ENCODE measurements at places on chromosomes 3 and 15.

DNA sequence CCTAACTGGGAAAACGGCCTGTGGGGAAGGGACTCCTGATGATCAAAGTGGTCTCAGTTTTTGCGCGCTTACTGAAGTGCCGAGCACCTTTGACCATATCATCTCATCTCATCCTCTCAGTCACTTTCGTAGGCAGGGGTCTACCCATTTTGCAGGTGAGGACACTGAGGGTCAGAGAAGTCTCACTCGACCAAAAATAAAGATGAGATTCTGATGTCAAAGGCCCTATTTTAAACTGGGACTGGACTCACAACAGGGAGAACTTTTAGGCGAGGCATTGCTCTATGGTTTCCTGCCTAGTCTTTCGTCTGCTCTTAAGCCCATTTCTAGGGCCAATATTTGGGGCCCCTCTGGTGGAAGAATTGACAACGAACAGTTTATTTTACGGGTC lies 830 bp downstream of the SLC6A11 start:
- no peak for DNase-seq

DNA sequence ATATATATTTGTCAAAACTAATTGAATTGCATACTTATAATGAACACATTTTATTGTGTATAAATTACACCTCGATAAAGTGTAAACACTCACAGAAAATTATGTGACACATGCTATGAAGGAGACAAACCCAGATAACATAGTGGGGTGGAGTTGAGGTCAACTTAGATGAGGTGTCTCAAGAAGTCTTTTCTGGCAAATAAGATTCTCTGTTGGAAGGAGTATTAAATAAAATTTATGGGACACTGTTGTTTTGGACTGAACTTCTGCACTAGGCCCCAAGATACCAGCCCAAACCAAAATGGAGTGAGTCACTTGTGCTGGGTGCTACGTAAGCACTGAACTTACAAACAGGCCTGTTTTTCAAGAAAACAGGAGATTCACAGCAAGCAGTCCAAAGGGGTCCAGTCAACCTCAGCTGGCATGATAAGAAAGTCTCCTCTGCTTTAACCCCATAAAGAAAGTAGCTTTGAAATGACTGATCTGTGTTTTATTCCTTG lies 18.7 kb downstream of the ACTC1 start:
- no peak for DNase-seq

GRCh38 chr3:81492040-81492439 lies 269.4 kb downstream of the GBE1 start:
- no peak for DNase-seq

GRCh38 chr3:24689353-24689752 lies 194.7 kb upstream of the THRB start:
- no peak for DNase-seq

GRCh38 chr15:69469467-69470201 lies 17.0 kb downstream of the RPLP1 start:
- no peak for DNase-seq

GRCh38 chr15:32692286-32692685 lies 25.5 kb upstream of the GREM1 start:
- no peak for DNase-seq

DNA sequence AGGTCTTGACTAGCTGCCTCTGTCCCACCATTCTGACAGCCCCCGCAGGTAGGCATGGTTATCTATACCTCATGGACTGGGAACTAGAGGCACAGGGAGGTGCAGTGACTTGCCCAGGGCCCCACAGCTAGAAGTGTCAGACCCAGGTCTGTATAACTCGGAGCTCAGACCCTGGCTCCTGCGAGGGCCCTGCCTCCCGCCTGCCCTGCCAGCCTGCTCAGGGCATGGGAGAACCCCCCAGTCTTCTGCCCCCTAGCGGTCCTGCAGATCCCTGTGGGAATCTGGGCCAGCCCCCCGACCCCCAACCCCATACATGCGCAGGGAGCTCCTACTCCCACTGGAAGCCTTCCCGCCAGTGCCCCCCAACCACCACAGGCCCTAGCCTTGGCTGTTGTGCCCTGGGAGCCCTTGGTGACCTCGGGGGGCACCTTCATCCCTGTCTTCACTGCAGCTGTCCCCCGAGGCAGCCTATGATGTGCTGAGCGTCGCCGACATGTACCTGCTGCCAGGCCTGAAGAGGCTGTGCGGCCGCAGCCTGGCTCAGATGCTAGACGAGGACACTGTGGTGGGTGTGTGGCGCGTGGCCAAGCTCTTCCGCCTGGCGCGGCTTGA lies 6.9 kb downstream of the ABTB1 start:
- DNase-seq = no peak

DNA sequence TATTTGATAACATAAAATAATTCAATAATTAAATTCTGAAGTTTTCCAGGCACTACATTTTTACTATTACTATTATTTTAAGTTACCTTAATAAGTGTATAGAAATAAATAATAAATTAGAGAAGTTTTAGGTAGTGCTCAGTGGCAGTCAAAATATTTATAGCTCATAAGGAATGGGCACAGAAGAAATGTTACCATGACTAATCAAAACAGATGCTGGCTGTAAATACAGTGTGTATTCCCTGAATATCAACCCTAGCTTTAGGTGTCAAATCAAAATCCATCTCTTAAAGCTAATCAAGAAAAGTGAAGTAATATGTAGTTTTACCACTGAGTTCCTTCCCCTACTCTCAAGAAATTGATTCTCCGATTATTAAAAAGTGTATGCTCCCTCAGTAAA lies 35.5 kb downstream of the ZBTB20 start:
- no peak for DNase-seq

GRCh38 chr15:82158811-82159210 lies 103.7 kb downstream of the EFL1 start:
- no peak for DNase-seq

- DNase-seq = peak; percentile 97
Measured at GRCh38 chr3:15645740-15646501, 44.4 kb downstream of the BTD start.

GRCh38 chr3:186536883-186537844 lies 7.0 kb downstream of the CRYGS start:
- DNase-seq = no peak

- no peak for DNase-seq
Measured at GRCh38 chr3:150022381-150023238, 51.9 kb upstream of the PFN2 start.

GRCh38 chr3:28617821-28618220 lies 269.2 kb upstream of the AZI2 start:
- DNase-seq = no peak

GRCh38 chr3:141442446-141442845 lies 44.4 kb upstream of the RASA2 start:
- no peak for DNase-seq

- peak; percentile 85 for DNase-seq
Measured at GRCh38 chr3:115401851-115402501, 221.3 kb upstream of the GAP43 start.

- DNase-seq = no peak
Measured at GRCh38 chr3:178536211-178537079, at the start of gene KCNMB2. TSS of gene KCNMB2 (plus strand) at chr3:178536436.

DNA sequence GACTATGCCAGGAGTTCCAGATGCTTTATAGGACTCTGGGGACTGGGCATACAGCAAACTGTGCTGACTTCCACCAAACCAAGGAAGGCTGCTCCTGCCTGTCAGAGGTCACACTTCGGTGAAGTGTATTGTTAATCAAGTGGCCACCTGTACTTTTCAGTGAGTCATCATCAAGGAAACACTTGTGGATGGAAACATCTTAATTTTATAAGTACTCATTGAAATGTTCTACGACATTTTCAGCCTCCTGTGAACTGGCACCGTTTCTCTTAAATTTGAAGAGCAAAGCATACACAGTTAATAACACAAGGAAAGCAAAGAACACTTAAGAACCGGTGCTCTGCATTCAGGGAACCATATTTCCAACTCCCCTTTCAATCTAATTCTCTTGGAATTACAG lies 801.7 kb upstream of the DPPA4 start:
- no peak for DNase-seq

DNA sequence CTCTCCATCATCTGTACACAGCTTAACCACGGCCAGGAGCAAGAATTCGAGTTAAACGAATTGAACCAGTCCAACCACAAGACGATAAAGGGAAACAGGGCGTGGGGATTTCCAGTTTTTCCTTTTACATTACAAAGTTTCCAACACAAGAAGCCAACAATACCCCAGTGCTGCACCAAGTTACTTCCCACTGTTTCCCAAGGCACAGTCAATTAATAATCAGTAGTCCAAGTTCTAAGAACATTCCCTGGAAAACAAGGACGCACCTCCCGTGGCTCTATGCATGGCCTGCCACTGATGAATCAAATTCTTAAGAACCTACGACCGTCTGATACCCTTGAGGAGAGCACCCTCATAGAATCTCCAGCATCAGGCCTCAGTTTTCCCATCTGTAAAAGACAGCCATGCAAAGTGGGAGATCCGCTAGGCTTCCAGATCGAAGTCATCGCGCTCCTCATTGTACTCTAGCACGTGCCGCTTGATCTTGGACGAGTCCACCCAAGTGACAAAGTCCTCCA lies 774 bp downstream of the IMP3 start:
- DNase-seq = no peak

DNA sequence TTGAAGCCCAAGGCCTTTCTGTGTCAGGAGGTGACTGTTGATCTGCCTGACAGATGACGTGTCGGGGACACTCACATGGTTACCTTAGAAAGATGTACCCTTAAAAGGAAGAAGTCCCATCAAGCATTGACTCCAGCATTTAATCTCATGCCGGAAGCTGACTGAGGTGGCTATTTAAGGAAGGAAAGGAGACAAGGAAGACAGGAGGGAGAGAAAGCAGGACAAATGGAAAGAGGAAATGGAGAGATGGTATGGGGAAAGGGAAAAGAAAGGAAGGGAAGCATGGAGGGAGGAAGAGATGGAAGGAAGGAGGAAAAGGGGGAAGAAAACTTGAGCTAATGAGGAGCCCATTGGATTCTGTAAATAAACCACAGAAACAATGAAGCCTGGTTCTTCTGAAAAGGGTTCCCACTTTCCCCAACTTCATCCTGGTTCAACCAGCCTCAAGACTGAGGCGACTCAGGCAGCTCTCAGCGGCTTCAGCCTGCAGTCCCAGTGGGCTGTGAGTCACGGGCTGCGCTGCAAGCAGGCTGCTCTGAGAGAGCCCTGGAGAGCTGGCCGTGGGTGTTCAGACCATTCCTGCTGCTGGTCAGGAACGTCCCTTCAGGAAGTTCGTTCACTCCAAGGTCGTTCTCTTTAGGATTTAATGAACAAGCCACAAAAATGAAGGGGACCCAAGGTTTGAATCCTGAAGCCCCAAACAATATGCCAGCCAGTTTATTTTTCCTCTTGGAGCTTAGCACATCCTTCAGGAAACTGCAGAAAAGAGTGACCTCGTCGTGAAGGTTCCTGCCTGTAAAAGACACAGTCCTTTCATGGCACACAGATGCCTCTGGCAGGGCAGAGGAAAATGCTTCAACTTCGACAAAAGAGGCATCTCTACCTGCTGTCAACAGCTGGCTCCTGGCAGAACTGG lies 69.6 kb upstream of the THBS1 start:
- peak; percentile 10 for DNase-seq

DNA sequence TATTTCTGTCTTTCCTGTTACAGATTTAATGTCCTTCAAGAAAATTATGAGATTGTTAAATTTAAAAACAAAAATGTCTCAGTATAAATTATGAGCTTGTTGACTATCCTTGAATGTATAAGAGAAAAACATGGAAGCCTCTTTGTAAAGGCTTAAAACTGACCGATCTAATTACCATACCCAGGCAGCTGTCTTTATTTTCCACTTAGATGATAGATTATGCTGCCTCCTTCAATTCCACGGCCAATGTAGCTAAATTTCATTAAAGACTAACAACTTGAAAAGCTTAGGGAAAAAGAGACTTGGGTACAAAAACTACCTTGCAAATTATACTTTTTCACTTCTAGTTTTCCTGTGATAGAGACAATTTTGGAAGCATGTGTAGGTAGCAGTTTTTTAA lies 88.3 kb downstream of the ATP10A start:
- no peak for DNase-seq

DNA sequence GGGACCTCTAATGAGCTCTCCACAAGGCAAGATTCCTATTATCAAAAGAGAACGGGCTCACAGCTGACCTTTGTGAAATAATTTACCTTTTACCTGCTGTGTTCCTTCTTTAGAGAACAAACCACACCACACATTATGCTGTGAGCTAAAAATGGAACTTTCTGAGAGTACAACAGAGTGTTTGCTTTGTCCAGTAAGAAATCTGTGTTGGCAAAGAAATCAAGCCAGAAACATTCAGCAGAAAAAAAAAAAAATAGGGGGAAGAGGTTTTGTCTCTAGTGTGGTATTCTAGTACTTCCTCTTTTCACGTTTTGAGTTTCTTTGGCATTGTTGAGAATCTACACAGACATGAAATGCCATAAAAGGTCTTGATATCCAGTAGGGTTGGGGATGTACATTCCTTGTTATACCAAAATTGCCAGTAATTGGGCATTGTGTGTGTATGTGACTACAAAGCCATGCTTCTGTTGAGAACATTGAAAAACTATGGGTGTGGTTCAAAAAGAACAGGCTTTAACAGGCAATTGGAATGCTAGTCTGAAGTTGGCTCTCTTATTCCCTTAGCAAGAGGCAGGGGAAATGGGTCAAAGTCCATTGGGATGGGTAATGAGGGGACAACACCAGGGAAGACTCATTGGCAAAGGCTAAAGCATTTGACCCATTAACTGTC lies 273.5 kb downstream of the NEK10 start:
- DNase-seq = no peak

GRCh38 chr15:38861108-38861507 lies 296.5 kb upstream of the RASGRP1 start:
- no peak for DNase-seq

- no peak for DNase-seq
Measured at GRCh38 chr15:84917452-84917851, 33.0 kb downstream of the SLC28A1 start.

DNA sequence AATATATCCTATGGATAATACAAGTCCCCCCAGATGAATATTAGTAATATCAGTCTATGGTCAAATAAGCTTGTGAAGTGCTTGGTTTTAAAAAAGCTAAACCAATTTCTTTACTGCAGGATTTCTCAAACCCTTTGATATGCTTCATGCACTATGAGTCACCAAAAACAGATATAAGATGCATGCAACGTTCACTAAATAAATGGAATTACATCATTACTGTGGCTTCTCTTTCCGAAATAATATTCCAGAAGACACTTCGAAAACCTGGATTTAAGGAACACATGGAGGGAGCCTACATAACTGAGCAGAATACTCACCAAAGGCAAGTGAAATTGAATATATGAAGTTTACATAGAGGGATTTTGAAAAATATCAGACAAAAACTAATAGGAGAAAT lies 126.3 kb upstream of the ABI3BP start:
- DNase-seq = peak; percentile 10

GRCh38 chr15:38518084-38518483 lies 46.5 kb downstream of the RASGRP1 start:
- no peak for DNase-seq
